Fibroblast of the aortic adventitia (primary cell): ENCODE measurements at places on chromosomes 1 and 21.

- no peak for DNase-seq
Measured at GRCh38 chr1:115893545-115893944, 52.6 kb upstream of the NHLH2 start.

DNA sequence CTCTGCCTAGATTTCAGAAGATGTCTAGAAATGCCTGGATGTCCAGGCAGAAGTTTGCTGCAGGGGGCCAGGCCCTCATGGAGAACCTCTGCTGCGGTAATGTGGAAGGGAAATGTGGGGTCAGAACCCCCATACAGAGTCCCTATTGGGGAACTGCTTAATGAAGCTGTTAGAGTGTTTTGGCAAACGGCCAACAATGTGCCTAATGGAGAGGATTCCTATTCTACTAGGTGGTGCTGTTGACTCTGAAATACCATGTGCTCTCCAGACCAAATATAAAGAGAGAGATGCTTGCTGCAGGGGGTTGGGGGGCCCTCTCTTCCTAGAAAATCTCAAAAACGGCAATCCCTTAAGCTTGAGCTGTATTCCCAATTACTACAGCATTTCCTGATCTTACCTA lies 57.1 kb upstream of the DR1 start:
- DNase-seq, result peak; percentile 7

DNA sequence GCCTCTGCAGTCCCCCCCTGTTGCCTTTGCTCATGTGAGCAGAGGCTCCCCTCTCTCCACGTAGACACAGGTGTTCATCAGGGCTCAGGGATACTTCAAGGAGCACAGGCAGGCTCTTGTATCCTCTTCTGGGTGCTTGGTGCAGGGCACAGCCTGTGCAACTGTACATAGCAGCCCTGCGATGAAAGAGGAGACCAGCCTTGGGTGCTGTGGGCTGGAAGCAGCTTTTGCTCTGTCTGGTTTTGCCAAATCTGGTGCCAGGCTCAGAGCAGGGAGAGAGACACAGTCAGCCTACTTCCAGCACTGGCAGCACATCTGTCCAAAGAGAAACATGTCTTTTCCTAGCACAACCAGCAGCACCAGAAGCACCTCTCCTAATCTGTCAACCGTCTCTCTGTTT lies 132.1 kb downstream of the ETS2 start:
- no peak for DNase-seq

DNA sequence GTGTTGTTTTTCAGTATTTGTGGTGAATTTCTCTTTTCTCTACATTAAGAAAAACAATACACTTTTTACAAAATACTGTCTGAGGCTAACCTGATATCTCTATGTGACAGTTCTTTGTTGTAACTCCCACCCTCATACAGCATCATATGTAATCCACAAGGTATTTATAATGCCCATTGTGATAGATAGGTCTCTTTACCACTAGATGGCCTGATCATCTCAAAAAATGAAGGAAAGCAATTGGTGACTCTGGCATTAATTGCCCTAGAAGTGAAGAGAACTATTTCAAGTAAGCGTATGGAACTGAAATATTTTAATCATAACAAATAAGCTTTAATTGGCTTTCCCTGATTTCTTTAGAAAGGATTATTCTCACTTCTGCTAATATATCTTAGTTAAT lies 36.2 kb upstream of the HFM1 start:
- peak; percentile 31 for DNase-seq

GRCh38 chr1:117732956-117733355 lies 127.1 kb downstream of the TENT5C start:
- DNase-seq, result no peak

- DNase-seq, result no peak
Measured at GRCh38 chr1:47572731-47573430, 135.0 kb downstream of the FOXD2 start.

- DNase-seq, result no peak
Measured at GRCh38 chr21:22280851-22281250, 1282.6 kb downstream of the NCAM2 start.

DNA sequence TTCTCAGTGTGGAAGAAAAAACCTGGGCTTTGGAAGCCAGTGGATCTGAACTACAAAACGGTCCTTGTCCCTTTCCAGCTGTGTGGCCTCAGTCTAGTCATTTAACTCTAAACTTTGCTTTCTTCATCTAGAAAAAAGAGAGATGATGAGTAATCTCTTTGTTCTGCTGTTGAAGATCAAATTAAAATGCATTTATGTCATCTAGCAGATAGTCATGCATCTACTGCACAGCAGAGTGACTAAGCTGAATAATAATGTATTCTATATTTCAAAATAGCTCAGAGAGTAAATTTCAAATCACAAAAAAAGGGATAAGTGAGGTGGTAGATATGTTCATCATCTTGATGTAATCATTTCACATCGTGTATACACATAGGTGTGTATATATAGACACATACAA lies 473.2 kb downstream of the DSCAM start:
- no peak for DNase-seq

DNA sequence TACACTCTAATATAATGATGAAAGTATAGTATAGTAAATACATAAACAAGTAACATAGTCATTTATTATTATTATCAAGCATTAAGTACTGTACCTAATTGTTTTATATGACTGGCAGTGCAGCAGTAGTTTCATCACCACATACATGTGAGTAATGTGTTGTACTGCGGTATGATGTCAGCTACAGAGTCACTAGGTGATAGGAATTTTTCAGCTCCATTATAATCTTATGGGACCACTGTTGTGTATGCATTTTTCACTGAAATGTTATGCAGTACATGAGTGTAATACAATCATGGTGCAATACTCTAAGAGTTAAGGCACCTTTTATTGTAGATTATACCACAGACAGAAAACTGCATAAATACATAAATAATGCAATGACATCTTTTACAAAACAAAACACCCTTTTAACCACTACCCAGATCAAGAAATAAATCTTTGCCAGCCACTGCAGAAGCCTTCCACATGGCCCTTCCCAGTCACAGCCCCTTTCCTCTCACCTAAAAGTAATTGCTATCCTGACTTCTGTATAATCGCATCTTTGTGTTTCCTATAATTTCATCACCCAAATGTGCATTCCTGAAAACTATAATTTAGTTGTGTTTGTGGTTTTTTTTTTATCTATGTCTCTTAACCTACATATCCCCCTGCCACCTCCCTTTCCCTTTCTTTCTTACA lies 16.3 kb downstream of the ABCD3 start:
- DNase-seq, result peak; percentile 25

- DNase-seq, result no peak
Measured at GRCh38 chr1:53362851-53363642, 35.2 kb upstream of the LRP8 start.

DNA sequence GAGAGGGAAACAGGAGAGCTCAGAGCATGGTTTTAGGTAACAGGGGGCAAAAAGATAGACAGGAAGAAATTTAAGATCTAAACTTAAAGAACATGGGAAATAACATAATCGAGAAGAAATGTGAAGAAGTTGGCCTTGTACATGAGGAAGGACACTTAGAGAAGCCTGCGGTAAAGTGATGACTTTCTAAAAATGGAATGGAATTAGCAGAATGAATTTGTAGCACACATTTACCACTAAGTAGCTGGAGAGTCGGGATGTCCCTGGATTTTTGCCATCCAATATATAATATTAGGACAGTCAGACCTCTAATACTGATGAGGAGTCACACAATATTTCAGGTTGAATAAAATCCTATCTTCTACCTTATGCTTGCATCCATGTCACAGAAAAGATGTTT lies 77.7 kb upstream of the C1orf87 start:
- no peak for DNase-seq

GRCh38 chr1:183693521-183693920 lies 40.4 kb upstream of the APOBEC4 start:
- no peak for DNase-seq

DNA sequence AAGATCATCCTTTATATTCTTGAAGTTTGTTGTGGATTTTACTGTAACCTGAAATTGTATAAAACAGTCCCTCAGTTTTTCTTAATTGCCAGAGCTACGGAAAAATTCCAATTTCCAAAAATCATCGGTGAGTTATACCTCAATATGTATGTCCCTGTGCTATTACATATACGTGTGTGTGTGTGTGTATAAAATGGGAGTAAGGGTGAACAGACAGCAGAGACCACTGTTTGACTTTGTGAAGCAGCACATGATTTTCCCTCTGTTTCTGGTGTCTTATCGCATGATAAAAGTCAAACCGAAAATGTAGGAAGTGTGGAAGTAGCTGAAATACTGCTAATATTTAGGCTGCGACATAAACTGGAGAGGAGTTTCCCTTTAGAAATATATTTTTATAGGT lies 1.2 kb downstream of the OR2T1 start:
- DNase-seq, result peak; percentile 3

DNA sequence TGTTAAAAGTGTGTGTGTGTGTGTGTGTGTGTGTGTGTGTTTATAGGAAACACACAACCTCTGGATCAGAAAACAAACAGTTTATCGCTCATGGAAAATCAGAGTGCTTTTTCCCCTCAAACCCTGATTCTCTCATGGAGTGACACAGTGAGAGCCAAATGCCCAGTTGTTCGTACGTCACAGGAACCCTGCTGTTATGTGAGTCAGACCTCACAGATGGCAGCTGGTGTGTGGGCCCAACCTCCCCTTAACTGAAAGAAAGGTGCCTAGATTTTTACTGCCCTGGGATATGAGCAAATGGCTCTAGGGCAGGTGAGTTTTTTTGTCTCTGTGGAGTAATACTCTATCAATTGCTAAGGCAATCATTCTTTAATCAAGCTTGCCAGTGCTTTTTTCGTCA lies 1788.1 kb downstream of the BRINP3 start:
- no peak for DNase-seq

DNA sequence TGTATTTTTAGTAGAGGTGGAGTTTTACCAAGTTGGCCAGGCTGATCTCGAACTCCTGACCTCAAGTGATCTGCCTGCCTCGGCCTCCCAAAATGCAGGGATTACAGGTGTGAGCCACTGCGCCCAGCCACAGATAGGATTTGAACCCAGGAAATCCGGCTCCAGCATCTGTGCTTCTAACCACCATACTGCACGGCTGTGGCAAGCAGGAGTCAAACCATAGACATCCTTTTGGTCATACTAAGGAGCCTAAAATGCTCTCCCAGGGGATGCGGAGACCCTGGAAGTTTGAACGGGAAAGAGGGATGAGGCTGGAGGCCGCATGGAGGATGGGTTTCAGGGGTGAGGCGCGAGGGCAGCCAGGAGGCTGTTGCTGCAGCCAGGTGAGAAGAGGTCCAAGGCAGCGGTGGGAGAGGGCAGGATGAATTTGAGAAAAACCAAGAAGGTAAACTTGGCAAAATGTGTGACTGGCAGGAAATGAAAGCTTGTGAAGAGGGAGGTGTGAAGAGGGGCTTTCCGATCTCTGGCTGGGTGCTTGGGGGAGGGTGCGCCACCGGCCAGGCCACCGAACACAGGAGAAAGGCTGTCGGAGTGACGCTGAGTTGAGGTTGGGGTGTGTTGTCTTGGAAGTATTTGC lies 24.0 kb upstream of the CDK18 start:
- no peak for DNase-seq

DNA sequence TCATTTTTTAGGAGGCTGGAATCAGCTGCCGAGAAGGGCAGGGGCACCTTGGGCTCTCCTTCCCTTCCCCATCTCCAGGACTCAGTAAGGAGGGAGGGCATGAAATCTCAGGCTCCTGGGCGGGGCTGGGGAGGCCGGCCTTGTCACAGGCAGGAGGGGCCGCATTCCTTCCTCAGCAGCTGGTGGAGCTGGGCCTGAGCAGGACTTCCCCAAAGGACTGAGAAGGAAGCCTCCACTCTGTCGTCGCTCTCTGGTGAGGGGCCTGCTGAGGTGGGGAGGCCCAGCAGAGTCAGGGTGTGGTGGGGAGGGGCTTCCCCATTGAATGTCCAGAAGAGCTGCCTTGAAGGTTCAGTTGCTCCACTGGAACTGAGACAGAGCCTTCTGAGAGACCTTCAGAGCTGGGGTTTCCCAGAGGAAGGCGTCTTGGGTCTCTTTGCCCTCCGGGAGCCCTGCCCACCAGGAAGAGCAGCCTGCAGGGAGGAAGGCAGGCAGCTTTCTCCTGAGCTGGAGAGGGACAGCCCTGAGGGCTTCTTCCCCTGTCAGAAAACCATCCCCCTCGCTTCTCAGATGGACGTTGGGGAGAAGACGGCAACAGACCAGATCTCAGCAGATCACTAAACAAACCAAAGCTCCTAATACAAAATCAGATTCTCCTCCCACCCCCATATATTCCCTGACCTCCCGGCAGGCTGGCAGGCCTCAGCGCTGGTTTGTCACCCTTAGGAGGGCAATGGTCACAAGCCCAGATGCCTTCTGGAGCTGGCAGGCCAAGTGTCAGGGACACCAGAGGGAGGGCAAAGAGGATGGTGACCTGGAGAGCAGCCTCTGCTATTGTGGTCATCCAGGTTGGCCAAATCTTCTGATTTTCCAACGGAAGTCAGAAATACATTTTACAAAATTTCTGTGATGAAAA lies 10.7 kb downstream of the KCNA10 start:
- DNase-seq, result peak; percentile 23

DNA sequence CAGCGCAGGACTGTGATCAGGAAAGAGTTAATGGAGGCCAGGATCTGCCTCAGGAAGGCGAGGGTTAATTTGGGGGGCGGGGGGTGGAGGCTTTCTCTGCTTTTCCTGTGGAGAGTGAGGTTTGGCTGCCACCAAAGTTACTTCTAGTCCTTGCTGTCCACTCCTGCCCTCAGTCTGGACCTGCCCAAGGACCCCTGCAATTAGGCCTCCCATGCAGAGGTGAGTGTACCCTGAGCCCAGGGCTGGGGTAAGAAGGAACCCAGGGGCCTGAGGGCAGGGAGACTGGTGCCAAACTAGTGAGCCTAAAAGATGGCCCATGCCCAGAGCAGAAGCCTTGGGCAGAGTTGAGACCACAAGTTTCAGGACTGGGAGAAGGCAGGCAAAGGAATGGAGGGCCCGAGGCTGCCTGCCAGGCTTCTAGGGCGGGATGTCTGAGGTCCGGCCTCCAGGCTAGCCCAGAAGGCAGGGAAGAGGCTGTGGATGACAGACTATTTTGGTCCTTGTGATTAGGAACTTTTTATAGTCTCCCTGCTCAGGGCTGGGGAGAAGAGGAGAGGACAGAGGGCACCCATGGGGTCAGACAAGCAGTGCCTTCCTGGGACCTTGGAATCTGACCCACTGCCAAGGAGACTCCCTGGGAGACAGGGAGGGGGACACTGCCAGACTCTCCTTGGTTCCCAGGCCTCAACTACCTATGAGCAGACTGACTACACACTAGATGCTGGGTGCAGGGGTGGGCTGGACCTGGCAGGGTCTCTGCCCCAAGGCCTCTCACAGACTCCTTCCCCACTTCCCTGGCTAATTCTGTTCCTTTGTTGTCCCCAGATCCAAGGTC lies at the start of gene FAM110D:
TSS of gene FAM110D (plus strand) at position 172 of the 835 bp plus-strand sequence. CDS start 2,213 bp downstream, outside the sequence.
- no peak for DNase-seq

DNA sequence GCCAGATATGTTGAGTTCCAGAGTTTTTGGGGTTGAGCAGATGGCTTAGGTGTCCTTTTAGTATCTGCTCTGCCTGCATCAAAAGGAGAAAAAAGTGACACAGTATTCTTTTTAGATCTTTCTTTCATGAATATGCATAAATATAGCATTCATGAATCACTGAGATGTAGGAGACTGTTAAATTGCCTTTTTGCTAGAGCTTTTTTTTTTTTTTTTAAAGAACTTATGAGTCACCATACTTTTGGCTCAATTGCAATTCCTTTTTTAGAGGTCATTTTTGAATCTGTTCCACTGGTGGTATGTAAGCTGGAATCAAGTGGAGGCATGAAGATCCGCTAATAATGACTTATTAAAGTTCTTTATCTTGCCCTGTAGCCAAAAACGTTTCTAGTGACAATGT lies 480.9 kb upstream of the ZRANB2 start:
- peak; percentile 89 for DNase-seq

- DNase-seq, result no peak
Measured at GRCh38 chr1:180973369-180973768, 49.3 kb downstream of the STX6 start.
